ENCODE measurements at places on chromosomes 2 and 18. TPM values are rescaled to one million over a fixed set of nuclear protein-coding genes. Genes with fewer than 3 reads are reported as not detected.

The CFAP221 gene
- total RNA-seq: 9.5 TPM

DNA sequence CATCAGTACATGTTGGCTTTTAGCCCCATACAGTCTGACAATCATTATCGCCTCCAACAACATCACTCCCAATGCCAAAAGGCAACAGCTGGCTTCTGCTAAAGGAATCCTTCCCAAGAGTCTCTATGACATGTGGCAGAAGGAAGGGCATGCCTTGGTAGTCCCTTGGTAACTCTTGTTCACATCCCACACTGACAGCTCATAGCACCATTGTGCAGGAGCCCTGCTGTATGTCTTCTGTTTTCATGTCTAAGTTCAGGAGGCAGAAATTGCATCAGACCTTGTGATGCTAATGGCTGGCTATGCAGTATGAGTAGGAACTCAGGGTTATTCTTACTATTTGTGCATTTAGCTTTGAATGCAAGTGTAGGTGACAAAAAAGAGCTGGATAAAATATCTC, 392.1 kb downstream of the PTH2R start:
- DNase-seq: no peak

- no peak for DNase-seq
Measured at GRCh38 chr2:980176-980575, 29.5 kb downstream of the SNTG2 start.

- no peak for DNase-seq
Measured at GRCh38 chr2:204046145-204046544, 109.6 kb downstream of the ICOS start.

DNA sequence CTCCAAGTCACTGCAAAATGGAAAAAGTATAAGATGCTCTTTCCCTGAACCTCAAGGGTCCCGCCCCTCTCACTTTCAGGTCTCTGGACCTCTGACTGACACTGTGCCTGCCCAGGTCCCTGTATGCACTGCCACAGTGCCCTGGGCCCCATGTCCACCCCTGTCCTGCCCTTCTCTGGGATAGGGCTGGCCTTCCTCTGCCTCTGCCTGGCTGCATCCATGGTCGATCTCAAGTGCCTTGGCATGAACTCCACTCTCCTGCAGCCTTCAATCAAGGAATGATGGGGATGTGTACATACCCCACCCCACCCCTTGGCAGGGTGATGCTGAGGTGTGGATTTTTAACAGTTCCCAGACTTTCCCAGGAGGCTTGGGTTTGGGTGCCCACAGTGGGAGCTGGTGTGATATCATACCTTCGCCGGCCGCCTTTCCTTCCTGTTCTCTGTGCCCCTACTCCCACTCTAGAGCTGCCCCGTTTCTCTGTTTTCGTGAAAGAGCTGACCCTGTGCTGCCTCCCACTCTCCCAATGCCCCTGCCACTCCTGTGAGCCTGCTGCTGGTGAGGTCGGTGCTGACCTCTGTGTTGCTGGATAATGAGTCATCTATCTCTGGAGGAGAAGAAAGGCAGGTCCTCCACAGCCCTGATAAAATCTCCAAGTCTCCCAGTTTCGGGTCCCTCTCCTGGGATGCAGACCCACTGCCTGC, 18.9 kb downstream of the PTPN18 start:
- no peak for DNase-seq

The TMEM214 gene
- 79.6 TPM for total RNA-seq

GRCh38 chr2:216363221-216363620, 9.1 kb downstream of the MARCHF4 start:
- no peak for DNase-seq

DNA sequence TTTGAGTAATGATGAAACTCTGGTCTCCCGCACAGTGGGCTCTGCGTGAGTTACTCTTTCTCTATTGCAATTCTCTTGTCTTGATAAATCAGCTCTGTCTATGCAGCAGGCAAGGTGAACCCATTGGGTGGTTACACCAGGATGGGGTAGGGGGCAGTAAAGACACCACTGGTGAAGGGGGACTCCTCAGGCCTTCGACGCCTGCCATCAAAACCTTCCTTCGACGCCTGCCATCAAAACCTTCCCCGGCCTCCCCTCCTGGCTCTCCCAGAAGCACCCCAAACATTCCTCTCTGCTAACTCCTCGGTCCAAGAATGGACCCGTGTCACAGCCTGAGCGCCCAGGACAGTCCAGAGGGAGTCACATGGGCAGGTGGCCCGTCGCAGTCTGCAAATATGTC, 4.8 kb upstream of the STARD7 start:
- no peak for DNase-seq

GRCh38 chr2:2846332-2847208, 515.5 kb upstream of the MYT1L start:
- no peak for DNase-seq

DNA sequence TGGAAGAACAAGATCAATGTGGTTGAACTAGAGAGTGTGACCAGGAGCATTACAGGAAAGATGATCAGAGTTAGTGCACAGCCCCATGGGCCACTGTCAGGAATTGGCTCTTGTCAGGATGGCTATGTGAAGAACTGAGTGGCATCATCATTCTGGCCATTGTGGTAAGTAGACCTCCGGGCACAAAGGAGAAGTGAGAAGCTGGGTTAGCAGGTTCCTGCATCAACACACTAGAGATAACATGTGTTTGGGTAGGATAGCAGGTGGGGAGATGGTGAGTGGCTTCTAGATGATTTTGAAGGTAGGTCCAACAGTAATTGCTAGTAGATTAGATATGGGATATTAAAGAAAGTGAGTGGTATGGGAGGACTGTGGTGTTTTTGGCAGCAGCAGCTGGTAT, 408.2 kb downstream of the TSN start:
- no peak for DNase-seq

- DNase-seq: no peak
Measured at GRCh38 chr2:67066782-67067181, 330.4 kb upstream of the ETAA1 start.

Measured in Calu3 (cell line).